NCI-H345 (cell line): ENCODE measurements at places on chromosomes 12 and 14.
A peak's percentile ranks its signal among the peaks of the same experiment; 100 is the strongest.

DNA sequence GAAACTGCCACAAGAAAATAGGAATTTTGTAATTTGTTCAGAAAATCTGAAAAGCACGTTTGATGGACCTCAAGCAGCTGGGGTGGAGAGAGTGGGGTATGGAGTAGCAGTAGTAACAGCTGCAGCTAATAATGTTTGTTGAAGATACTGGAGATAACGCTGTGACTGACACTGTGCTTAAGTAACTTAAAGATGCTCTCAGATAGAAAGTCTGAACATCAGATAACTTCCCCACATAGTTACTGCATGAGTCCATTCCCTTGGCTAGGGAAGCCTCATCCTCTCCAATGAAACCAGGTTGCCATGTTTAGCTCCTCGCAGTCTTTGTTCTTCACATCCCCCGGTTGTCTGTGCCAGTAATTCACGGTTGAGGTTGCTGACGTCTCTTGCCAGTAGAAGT lies 24.9 kb downstream of the RMST start:
- DNase-seq, result no peak

- DNase-seq, result no peak
Measured at GRCh38 chr12:96069511-96070231, 34.3 kb upstream of the LTA4H start.

DNA sequence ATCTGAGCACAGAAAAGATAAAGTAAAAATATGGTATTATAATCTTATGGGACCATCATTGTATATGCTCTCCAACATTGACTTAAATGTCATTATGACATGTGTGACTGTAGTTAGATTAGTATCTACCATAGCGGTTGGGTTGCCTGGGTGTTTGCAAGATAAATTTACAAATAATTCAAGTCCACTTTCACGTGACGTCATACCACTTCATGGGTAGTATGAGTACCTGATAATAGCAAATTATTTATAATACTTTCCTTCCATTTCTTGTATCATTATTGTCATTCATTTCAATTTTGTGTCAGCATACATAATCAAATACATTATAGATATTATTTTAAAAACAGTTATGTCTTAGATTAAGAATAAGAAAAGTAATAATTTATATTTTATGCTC lies 20.2 kb downstream of the SLCO1B1 start:
- no peak for DNase-seq

- DNase-seq, result peak; percentile 87
Measured at GRCh38 chr12:16605642-16606116, 283 bp downstream of the LMO3 start.

DNA sequence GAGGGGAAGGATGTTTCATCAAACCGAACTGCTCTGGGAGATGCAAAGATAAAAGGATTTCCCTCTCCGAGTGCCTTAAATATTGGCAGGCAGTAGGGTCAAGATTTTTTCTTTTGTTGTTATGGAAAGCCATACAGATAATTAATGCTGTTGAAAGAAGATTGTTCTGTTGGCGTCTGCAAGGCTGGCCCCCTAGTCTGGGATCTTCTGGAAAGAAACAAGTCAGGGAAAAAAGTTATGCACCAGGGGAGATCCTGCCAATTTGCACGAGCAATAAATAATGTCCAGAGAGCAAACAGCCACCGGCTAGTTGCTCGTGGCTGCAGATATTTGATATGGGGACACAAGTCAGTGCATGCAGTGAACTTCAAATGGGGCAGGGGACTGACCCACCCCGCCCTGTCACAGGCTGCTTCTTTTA lies 202.1 kb upstream of the MYL2 start:
- no peak for DNase-seq

GRCh38 chr14:56004786-56005185 lies 113.4 kb upstream of the PELI2 start:
- no peak for DNase-seq

DNA sequence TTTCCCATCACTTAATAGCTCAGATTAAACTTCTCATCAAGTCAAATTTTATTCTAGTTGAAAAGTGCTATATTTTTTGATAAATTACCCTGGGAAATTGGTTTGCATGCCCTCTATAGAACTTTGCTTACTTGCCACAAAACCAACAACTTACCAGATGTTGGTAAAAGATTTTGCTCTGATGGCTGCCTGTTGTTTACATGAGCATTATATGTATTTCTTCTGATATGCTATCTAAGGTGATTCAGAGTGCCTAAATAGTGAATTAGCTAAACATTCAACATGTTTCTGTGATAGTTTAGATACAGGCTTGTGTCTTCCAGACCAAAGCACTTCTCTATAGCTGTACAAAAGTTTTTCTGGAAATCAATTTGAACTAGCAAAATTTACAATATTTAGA lies 51.0 kb downstream of the PPM1A start:
- DNase-seq, result no peak

- no peak for DNase-seq
Measured at GRCh38 chr12:50725011-50725942, 38.6 kb upstream of the ATF1 start.

DNA sequence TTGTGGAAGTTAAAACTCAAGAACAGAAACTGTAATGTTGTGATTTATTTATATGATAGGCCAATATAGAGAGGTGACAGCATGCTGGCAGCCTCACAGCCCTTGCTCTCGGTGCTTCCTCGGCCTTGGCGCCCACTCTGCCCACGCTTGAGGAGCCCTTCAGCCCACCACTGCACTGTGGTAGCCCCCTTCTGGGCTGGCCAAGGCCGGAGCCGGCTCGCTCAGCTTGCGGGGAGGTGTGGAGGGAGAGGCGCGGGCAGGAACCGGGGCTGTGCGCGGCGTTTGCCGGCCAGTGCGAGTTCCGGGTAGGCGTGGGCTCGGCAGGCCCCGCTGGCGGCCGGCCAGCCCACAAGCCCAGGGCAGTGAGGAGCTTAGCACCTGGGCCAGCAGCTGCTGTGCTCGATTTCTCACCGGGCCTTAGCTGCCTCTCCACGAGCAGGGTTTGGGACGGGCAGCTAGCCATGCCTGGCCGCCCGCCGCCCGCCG lies 65.8 kb upstream of the SLC8A3 start:
- peak; percentile 67 for DNase-seq

- no peak for DNase-seq
Measured at GRCh38 chr14:36676236-36676635, 14.6 kb downstream of the PAX9 start.

GRCh38 chr14:50001999-50002925 lies 109.4 kb downstream of the ARF6 start:
- DNase-seq, result no peak

DNA sequence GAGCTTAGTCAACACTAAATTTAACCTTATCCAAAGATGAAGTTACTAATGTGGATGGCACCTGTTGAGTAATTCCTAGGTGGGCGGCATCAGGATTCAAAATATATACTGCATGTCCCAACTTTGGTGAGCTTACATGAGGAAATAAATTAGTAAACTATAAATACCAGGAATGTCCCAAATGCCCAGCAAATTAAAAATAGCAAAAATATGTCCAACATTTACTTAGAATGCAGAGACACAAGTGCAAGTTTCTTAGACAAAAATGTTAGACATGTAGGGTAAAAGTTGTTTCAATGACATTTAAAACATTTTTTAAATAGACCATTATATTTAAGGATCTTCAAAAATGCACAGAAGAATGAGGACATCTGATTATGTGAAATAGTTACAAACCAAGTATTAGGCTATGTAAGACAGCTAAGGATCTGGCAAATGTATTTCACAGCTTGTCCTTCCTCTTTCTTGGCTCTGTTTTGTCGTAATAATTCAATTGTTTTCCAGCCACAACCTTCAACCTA lies 115.9 kb downstream of the NAV3 start:
- DNase-seq, result no peak

DNA sequence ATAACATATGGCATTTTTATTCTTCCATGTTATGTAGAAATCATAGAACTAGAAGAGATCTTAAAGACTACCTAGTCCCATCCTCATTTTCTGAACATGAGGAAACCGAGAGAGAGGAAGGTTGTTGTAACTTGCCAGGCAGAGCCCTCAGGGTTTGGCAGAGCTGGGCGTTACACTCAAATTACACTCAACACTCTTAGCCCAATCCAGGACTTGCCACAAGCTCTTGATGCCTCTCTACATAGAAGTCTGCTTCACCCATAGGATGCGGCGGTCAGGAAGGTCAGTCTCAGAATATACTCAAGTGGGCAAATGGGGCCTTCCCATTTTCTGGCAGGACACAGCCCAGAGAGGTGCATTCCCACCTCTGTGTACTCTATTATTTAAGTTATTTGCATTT lies 208.1 kb downstream of the ZFP36L1 start:
- no peak for DNase-seq

DNA sequence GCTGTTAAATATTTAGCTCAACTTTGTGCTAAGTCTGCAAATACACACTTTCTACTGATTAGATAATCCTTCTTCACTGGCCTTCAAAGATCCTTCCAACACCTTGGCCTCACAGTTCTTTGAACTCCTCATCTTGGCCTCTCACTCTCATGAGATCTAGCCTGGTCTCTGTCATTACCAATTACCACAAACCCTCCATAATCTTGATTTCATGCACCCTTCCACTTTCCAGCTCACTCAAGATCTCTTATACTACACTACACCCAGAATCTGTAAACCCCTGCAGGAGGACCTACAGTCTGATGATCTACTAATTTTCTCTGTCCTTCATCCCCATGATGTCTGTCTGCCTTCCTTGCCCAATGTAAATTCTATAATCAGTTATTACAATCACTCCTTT lies 71.1 kb downstream of the DUSP16 start:
- no peak for DNase-seq

- no peak for DNase-seq
Measured at GRCh38 chr12:44519931-44520330, 356.2 kb downstream of the NELL2 start.

- DNase-seq, result no peak
Measured at GRCh38 chr14:69473946-69474345, 10.6 kb upstream of the PLEKHD1 start.
